Immature natural killer cell (primary cell): ENCODE measurements at places on chromosomes 2 and 18.

DNA sequence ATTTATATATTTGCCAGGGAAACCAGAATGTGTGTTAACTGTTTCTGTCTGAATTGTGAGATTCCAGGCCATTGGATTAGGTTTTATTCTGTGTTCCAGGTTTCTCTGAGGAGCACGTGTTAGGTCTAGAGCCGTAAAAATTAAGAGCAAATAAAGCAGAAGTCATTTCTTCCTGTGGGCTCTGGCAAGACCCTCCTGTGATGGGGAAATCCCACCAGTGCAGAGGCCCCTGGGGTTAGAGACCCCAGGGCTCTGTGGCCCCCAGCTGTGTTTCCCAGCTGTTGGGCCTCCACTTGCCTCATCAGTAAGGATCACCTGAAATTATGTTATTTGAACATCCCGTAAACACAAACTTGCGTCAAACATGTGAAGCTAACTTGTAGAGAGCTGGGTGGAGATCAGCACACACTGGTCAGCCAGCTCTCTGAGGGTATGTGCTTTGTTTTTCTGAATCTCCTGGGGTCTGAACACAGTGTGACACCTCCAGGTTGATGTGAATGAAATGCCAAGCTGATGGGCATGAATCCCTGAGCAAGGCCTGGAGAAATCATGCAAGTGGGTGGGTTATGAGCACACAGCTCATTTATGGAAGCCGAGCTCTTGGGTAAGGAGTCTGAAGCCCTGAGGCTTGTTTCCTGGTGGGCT, 50.3 kb downstream of the HK2 start:
- no peak for DNase-seq

DNA sequence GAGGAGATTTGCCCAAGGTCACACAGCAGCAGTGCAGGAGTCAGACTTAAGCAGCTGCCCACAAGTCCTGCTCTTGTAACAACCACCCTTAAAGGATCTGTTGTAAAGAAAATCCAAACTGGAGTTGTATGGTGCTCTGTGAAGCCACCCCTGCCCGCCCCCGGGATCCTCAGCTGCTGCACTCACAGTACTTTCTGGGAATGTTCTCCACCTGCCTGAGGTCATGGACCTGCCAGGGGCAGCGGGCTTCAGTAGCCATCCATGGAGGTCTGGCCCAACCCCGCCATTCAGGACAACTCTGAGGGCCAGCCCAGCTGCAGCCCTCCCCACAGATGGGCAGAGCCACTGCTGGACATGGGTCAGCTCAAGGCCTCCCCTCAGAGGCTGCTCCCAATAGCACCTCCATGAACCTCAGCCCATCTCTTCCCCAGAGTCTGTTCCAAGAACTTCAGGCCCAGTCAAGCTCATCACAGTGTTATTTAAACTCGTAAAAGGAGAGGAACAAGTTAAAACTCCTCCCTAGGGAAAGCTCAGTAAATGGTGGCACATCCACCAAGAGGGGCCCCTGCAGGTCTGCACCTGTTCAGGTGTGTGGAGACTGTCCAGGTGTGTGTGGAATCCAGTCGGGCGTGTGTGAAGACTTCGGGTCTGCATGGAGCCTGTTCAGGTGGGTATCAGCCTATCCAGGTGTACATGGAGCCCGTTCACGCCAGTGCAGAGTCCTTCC, 39.4 kb upstream of the GPC1 start:
- no peak for DNase-seq

GRCh38 chr2:123513351-123513750, 511.7 kb upstream of the CNTNAP5 start:
- DNase-seq, result no peak

DNA sequence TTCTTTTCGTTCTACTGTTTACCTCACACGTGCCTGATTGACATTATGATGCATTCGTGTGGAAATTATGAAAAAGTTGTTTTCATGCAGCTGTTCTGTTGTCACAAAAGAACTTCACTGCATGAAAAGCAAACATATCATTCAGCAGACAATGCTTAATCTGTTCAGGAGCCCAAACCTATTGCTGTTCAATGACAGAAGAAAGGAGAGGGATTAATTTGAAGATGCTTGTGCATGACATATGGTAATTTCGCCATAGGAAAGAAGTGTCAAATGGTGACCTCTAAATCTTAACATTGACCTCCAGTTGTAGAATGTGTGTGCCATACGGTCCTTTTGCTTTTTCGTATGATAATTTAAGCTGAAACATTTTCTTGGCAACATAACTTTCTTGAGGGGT, 124.5 kb downstream of the WDR7 start:
- no peak for DNase-seq

DNA sequence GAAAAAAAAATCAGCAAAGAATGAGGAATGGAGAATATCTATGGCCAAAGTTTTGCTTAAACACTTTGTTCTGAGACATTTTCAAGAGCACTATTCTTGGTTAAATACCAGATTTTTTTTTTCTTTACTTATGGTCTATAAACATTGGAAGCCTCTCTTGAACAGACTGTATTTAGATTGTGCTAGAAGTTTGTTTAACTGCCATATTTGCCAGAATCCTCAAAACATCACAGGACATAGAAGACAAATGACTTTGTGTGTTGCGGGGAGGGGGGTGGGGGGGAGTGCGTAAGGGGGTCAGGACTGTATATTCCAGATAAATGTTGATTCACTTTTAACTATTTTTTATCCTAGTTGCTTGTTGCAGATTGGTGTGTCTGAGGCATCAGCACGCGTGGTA, 262.0 kb downstream of the MEIS1 start:
- DNase-seq, result no peak

GRCh38 chr2:1745171-1746023, 1.1 kb upstream of the PXDN start:
- DNase-seq, result no peak

- DNase-seq, result no peak
These were observed 394.4 kb downstream of the SPAG16 start for GRCh38 chr2:213678437-213679218.

DNA sequence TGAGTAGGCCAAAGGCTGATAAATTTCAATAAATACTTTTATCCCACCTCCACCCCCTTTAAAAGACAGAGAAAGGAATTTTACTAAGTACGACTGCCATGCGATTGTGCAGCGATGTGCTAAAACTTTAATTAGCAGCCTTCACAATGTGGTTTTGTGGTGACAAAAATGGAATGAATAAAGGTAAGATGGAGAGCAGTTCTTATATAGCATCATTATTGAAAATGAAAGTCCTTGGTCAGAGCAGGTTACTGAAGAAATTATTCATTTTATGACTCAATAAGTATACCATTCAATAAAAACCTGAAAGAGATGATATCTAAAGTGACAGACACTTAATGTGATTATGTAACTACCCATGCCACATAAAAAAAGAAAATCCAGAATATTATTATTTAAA, 33.2 kb upstream of the MTIF2 start:
- no peak for DNase-seq

DNA sequence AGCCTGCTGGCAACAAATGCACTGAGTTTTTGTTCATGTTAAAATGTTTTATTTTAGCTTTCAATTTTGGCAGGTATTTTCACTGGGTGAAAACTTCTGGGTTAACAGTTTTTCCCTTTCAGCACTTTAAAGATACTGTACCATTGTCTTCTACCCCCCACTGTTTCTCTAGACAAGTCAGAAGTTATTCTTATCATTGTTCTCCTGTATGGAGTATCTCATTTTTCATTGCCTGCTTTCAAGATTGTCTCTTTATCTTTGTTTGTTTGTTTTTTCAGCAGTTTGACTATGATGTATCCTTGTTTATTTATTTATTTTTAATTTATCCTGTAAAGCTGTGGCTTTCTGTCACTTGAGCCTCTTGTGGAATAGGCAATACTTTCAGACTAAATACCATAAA, 277.0 kb downstream of the ICOS start:
- DNase-seq, result no peak

DNA sequence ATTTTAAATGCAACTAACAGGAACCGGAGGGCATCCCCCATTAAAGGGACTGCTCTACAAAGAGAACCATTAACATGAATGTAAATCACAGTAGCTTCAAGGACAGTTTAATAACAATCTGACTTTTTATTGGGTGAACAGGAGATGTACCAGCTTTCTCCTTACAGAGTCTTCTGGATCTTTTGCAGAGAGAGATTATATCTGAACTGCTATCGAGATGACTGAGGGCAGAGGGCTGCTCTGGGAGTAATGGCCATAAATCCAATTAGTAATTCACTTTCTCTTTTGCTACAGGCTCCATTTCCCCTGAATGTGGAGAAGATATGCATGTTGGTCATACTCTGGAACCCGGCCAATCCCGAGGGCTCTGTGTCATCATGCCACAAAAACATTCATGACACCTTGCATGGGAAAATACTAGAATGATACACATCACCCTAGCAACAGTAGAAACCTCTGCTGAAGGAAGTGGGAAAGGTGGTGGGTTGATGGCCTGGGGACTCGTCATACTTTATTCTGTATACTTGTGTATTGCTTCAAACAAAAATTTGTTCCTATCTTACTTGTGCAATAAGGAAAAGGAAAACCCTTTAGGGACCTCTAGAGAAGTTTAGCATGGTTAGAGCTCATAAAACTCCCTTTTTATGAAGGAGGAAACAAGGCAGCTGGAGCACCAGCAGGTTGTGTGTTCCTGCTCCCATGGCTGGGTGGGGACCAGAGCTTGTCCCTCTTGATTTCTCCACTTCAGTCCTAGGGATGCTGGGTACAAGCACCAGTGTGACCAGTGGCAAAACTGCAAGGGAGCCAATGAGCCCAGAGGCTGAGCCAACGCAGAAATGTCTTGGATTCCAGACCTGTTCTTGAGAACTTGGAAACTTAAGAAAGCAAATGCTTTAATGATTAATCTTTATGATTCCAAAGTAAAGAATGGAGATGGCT, 26.0 kb downstream of the CTAGE1 start:
- DNase-seq, result peak; percentile 89

DNA sequence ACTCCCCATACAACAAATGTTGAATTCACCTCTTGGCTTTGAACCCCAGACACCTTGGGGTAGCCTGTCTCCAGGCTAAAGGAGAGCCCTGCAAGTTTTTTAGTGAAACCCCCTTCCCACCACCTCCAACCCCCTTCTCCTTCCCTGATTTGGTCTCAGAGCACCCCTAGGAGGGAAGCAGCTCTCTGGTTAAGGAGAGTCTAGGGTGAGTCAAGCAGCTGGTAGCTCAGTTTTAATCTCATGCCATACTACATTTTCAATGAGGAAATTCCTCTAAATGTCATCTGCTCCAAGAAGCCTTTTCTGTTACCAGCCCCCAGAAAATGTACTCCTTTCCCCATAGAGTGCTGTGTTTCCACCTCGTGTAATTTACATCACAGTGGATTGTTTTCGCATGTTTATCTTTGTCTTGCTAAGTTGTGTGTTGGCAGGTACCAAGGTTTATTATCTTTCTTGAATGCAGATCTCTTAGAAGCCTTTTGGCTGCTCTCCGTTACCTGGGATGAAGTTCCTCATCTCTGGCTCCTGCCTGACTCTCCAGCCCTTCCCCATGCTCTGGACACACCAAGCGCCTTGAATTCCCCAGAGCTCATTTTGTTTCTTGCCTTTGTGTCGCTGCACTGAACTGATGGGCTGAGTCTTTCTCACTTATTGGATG, 82.2 kb downstream of the ASAP2 start:
- no peak for DNase-seq

DNA sequence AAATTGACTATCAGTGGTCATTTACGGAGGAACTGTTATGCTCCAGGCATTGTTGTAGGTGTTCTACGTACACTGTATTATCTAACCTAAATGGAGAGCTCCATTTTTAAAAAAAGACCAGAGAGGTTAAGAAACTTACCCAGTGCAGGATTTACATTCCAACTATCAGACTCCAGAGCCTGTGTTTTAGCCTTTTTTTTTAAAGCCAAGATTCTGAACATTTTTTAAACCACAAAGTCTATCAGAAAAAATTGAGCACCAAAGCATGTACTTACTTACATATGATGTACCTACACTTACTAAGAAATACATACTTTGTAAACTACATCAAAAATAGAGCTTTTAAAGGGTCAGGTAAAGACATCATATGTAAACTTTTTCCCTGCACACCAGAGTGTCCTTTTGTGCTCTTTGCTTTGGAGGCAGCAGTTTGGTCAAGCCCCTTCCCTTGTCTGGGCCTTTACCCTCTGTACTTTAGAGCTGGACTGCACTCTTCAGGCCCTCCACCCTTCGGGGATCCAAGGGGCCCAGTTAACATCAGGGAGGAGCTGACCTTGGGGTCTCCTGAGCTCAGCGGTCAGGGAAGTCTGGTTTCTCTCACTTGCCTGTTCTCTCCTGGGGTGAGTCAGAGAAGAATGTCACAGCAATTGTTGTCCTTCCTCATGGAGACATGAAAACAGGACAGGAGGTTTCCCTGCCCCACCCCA, 58.4 kb downstream of the ITGB1BP1 start:
- DNase-seq, result no peak

GRCh38 chr18:2948038-2948437, 64.9 kb downstream of the LPIN2 start:
- DNase-seq, result no peak

GRCh38 chr2:121471532-121472469, 58.9 kb upstream of the RNU4ATAC start:
- DNase-seq, result peak; percentile 7

DNA sequence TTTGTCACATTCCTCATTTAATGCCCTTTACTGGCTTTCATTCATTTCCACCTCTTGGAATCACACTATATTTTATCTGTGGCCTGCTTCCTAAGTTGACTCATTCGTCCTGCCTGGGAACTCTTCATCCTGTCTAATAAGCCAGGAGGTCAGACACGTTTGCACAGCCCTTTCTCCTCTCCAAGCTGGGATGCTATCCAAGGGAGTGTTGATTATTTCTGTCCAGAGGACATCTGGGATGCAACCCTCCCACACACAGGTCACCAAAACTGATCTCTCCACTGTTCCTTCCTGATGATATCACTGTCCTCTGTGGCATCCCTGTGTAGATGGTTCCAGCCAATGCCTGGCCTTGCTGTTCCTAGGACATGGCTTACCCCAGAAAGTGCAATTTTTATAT, 79.8 kb upstream of the NOSTRIN start:
- DNase-seq, result no peak

- no peak for DNase-seq
These were observed 155.4 kb downstream of the PDE11A start for GRCh38 chr2:177917169-177917568.

GRCh38 chr2:240390091-240391073, 45.1 kb upstream of the GPC1 start:
- DNase-seq, result no peak

DNA sequence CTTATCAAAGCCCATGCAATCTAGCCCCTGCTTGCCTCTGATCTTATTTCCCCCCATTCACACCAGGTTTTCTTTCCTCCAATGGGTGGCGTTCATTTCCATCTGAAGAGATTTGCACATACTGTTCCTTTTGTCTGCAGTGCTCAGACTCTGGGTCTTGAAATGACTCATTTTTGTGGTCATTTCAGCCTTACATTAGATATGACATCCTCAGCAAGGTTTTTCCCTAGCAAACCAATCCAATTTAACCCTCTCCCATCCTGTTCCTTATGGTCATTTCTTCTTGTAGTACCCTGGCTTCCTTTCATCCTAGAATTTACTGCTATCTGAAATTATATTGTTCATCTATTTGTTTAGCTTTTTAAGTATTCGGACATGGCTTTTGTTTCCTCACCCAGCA, 42.5 kb upstream of the SCN1A start:
- no peak for DNase-seq
